ENCODE measurements at places on chromosomes 11 and 22.

- no peak for DNase-seq
These were observed 781.0 kb downstream of the TBC1D22A start for GRCh38 chr22:47543447-47543846.

DNA sequence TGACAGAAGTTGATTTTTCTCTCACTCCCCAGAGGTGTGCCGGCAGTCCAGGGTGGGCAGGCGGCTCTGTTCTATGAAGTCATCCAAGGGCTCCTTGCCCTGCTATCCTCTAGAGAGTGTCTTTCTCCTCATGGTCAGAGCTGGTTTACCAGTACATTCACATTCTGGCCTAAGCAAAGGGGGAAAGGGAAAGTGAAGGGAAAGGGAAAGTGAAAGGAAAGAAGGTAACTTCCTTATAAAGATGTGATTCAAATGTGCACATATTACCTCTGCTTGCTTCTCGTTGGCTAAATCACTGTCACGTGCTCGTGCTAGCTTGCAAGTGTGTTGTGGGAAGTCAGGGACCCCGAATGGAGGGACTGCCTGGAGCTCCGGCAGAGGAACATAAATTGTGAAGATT, 2.9 kb upstream of the HTATIP2 start:
- no peak for DNase-seq

GRCh38 chr11:67273260-67273990, 7.2 kb downstream of the GRK2 start:
- no peak for DNase-seq

- no peak for DNase-seq
These were observed 665 bp downstream of the USP28 start for GRCh38 chr11:113874581-113875233.

GRCh38 chr22:46499805-46500189, 37.6 kb downstream of the CELSR1 start:
- DNase-seq = no peak

- no peak for DNase-seq
These were observed 29.8 kb upstream of the EED start for GRCh38 chr11:86214710-86215109.

DNA sequence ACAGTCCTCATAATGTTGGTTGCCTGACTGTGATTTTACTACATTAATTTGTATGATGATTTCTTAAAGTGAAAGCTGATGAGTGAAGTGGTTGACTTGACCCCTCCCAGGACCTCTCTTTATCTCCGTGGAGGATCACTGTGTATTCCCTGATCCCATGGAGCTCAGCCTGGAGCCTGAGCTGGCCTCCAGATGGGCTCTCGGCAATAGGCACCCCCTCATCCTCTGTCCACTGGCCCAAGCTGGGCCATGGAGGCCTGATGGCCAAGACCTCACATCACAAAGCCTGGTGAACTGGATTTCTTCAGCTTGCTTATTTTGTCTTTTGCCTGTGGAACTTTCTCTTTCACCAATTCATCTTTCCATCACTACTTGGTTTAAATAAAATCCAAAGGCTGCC, 75.2 kb downstream of the WNT11 start:
- DNase-seq = no peak

GRCh38 chr11:129580278-129580677, 204.6 kb downstream of the BARX2 start:
- DNase-seq = no peak

GRCh38 chr11:117970400-117971024, 15.7 kb upstream of the IL10RA start:
- DNase-seq = no peak

DNA sequence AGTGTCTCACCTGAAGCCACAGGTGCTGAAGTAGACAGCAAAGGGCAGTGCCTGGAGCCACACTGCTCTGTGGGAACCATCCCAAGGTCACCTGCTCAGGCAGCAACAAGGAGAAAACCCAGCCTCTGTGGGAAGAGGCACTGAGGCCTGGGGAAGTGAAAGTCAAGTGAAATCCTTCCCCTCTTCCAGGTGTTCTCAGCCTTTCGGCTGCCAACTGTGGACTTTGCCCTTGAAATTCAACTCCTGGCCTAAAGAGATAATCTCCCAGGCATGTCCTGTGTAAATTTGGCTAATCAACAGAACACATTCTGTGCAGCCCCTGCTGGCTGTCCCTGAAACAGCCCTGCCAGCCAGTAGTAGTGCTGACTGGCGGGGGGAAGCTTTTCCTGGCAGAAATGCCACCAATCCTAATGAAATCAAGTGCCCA, 112.1 kb downstream of the RPL27A start:
- no peak for DNase-seq

- no peak for DNase-seq
These were observed 31.2 kb upstream of the ATXN10 start for GRCh38 chr22:45640291-45640940.

DNA sequence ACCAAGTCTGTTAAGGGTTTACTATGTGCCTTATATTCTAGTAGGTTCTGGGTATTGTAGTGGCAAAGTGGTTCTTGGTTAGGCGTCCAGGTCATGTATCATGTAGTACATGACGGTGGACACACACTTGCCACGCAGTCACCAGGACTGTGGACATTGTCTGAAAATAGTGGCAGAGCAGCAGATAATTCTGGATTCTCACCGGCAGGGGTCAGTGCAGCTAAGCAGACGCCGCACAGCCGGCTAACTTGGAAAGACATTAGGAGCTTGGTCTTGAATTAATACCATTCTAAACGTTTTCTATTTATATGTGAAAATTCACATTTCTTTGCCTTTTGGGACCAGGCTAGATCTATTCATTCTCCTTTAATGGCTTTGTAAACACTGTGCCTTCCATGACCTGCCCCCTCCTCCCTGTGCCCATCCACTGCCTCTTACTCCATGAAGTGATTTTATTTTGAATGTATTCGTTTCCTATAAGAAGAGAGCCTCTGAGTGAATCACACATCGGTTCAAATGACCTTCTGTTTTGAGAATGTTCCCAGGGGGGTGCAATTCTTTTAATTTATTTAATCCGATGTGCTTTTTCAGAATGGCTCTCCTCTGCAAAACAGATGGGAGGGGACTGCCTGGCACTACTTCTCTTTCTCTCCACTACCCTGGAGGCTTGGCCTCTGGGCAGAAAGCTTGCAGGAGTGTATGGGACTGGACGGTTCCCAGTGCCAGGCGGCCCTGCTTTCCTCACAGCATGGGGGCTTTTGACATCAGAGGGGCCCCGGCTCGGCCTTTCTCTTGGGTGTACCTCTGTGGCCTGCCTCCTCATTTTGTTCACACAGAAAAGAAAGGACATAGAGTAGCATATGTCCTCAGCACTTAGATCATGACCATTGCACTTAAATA, 378.0 kb downstream of the NTM start:
- DNase-seq = peak; percentile 42

- DNase-seq = no peak
These were observed 2.7 kb downstream of the CYB5R2 start for GRCh38 chr11:7670641-7671040.

DNA sequence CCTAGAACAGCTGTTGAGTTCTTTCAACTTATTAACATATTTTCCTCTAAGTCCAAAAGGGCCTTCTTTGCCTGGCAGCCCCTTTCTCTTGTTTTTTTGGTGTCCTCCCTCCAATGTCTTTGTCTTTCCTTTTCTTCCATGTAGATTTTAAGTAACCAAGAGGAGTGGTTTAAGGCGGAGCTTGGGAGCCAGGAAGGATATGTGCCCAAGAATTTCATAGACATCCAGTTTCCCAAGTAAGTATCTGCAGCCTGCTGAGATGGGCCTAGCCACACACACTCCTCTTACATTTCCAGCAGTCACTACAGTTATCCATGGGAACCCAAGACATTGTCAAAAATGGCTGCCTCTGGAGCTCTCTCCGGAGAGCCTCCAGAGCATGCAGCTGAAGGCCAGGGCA, 4.5 kb upstream of the TMA7B start:
- DNase-seq = no peak

- no peak for DNase-seq
These were observed 46.4 kb downstream of the MORC2 start for GRCh38 chr22:30922151-30922611.

DNA sequence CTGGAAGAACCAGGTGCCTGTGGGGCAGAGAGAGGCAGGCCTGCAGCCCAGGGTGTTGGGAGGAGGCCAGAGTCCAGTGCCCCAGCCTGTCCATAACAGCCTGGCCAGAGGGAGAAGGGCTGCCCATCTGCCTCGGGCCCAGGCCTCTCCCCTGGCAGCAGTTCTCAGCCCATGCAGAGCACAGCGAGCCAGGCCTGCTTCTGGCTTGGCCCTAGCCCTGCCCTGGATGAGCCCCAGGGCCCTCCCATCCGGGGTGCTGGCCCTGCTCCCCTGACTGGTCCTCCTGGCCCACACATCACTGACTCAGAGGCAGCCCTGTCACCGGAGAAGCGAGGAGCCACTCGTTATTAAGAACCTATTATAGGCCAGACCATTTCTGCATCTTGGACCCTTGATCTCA, 19.7 kb upstream of the MYRF start:
- no peak for DNase-seq

DNA sequence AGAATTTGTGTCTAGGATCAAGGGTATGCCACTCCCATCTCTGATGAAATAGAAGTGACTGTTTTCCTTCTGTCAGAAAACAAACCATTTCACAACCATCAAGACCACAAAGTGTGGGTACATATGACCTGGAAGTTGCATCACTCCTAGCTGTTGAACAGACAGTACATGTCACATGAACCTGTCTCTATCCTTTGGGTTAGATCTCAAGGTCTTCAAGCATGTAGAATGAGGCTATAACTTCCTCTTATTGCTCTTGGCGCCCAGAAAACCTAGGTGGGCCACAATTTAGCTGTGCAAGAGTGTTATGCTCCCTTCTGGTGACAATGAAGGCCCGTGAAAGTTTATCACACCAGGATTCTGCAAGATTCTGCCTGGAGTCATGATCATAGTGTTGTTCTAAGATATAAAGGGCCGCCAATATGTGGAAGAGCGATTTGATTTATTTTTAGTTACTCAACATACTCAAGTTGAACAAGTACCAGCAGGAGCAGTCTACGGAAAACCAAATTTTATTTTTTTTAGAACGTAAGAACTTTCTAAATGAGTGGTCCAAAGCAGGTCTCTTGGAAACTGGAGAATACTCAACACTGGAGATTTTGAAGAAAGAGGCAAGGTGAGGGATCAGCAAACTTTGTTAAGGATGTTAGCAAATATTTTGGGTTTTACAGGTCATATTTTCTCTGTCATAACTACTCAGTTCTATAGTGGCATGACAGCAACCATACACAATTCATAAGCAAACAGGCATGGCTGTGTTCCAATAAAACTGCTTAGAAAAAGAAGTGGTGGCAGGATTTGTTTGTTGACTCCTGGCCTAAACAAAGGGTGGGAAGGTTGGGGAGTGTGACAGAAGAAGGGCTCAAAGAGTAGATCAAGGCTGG, 101.8 kb downstream of the USP35 start:
- DNase-seq = no peak

DNA sequence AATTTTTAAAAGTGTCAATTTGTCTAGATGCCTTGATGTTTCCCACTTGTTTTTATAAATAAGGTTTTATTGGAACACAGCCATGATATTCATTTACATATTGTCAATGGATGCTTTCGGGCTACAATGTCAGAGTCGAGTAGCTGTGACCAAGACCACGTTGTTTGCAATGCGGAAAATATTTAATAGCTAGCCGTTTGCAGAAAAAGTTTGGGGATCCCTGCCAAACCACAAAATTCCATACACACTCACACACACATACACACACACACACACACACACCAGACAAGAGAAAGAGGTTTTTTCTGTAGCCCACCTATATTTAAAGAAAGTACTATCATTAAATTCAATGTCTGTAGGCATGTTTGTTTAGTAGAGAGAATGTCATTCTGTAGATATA, 58.3 kb downstream of the TYR start:
- no peak for DNase-seq

DNA sequence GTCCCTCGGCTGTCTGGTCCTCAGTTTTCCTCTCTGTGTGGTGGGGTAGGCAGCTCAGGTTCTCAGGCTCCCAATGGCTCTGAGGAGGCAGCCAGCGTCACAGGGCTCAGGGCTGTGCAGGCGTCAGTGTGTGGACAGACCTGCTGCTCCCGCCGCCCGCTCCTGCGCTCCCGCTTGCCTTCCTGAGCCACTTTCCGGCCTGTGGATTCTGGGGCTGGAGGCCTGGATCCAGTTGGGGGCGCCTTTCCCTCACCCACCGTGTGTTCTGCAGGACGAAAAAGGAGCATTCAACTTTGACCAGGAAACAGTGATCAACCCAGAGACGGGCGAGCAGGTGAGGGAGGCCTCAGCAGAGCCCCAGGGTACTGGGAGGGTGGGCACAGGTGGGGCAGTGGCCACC, 14.7 kb downstream of the DPP3 start:
- DNase-seq = no peak

GRCh38 chr22:35172442-35172841, 84.9 kb upstream of the HMGXB4 start:
- no peak for DNase-seq

DNA sequence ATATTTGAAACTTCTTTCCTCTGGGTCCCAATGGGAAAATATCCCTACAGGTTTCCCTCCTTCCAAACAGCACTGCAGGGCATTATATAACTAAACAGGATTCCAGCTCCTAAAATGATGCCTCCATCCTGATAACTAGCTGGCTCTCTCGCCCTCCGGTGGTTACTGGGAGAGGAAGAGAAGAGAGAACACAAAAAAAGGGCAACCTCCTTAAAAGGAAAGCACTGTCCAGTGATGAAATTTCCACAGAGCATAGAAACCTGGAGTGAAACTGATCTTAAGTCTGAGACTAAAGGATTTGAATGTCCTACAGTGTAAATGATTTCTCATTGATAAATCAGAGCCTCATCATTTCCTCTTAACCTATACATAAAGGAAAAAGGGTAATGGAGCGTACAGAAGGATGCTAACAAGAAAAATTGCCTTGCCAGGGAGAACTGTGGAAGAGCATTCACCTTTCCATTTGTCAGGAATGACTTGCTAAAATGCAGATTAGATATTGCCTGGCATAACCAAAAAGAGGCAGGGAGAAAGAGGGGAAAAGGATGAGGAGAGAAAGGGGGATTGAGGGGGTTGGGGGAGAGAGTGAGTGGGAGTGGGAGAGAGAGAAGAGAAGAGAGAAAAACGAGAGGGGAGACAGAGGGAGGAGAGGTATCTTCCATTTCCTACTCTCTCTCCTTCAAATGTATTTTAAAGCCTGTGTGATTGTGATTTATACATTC, 121.3 kb downstream of the APOL5 start:
- peak; percentile 35 for DNase-seq

DNA sequence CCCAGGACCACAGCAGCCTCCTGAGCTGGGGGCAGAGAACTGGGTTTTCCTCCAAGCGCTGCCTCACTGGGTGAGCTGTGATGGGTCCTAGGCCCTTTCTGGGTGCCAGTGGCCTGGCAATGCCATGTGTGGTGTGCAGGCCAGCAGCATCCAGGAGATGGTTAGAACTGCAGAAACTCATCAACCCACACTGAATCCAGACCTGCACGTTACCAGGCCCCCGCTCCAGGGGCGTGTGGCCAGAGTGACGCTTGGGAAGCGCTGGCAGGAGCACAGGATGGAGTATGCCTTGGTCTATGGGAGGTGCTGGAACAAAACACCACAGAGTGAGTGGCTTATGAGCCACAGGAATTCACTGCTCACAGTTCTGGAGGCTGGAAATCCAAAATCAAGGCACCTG, 97.0 kb downstream of the MN1 start:
- DNase-seq = no peak

All from tibial nerve (tissue), 4 donors.